Lung (tissue), 17 donors: ENCODE measurements at places on chromosomes 12 and 14. TPM values are rescaled to one million over a fixed set of nuclear protein-coding genes. Genes with fewer than 3 reads are reported as not detected.

SLC7A7 gene
- 31.2 TPM for polyA plus RNA-seq

CD27 gene
- polyA plus RNA-seq: 3.1 TPM

BCL2L14 gene
- 1.0 TPM for polyA plus RNA-seq

CRACR2A gene
- 1.4 TPM for polyA plus RNA-seq

E2F7 gene
- 0.24 TPM for polyA plus RNA-seq

TAS2R43 gene
- not detected for polyA plus RNA-seq

HCAR3 gene
- 52.6 TPM for polyA plus RNA-seq

FAM181A gene
- polyA plus RNA-seq: 3.4 TPM

KRT74 gene
- not detected for polyA plus RNA-seq

DAO gene
- 0.08 TPM for polyA plus RNA-seq

ZNF26 gene
- 5.0 TPM for polyA plus RNA-seq

PTCSC3 gene
- 0.60 TPM for polyA plus RNA-seq

GUCY2C gene
- not detected for polyA plus RNA-seq

ITPK1 gene
- polyA plus RNA-seq: 44.6 TPM

IL23A gene
- polyA plus RNA-seq: 0.43 TPM

RFC5 gene
- 7.7 TPM for polyA plus RNA-seq

IFI27L1 gene
- polyA plus RNA-seq: 41.5 TPM

OTX2 gene
- not detected for polyA plus RNA-seq

ANHX gene
- not detected for polyA plus RNA-seq

WDR20 gene
- polyA plus RNA-seq: 10.3 TPM

CMKLR1 gene
- 19.6 TPM for polyA plus RNA-seq

A2M gene
- polyA plus RNA-seq: 467 TPM

TSHR gene
- 0.04 TPM for polyA plus RNA-seq

TAS2R46 gene
- polyA plus RNA-seq: not detected

PRB2 gene
- polyA plus RNA-seq: not detected

SMOC1 gene
- polyA plus RNA-seq: 0.52 TPM

SDSL gene
- 10.6 TPM for polyA plus RNA-seq

FKBP11 gene
- polyA plus RNA-seq: 69.9 TPM

PTHLH gene
- polyA plus RNA-seq: 0.22 TPM
